K562 (cell line): ENCODE measurements at places on chromosomes 5 and 9. TPM values are rescaled to one million over a fixed set of nuclear protein-coding genes. Genes with fewer than 3 reads are reported as not detected.

- no peak for DNase-seq
These were observed 15.0 kb downstream of the FAM193B start for GRCh38 chr5:177539411-177539810.

The EQTN gene
- total RNA-seq, result not detected in 2 replicates

The CSF1R gene
- total RNA-seq, result 0.20 and 0.22 TPM in 2 replicates

The N4BP3 gene
- total RNA-seq, result 6.6 and 7.0 TPM in 2 replicates

The UIMC1 gene
- 44.8 and 46.3 TPM in 2 replicates for total RNA-seq

GRCh38 chr5:134600600-134600999 is 32.0 kb downstream of the SAR1B start:
- DNase-seq, result no peak
